CD4-positive, alpha-beta T cell treated with Interleukin-17A for 4 hours (primary cell): ENCODE measurements at places on chromosomes 7 and 10.

DNA sequence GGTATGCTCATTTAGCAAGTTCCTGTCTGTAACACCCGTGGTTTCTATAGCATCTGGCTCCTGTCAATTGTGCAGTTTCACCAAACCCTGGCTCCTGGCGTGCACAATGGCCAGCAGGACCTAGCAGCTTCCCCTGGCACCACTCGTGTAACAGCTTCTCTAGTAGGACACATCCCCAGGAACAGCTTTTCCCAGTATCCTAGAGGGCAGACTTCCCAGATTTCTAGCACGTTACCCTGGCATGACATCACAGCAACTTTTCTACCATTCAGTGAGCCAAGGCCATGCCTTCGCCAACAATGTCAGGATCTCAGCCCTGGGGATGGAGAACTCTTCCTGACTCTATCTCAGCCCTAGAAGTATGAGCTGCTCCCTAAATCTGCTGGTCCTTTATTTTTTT is 6.5 kb downstream of the YME1L1 start:
- no peak for DNase-seq

DNA sequence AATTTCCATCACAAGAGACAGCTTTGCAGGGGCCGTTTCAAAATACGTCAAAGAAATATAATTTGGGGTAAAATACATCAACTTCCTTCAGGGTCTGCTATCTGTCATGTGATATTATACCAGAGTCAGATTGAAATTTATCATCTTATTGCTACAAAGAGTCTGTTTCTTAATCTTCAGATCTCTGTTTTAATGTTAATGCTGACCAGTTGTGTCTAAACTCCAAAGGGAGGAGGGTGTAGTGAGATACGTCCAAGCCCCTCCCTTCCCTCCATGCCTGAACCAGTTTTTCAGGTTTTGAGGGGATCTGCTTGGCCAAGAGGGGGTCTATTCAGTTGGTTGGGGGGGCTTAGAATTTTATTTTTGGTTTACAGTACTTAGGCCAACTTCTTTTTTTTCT is 891.6 kb downstream of the GRM8 start:
- no peak for DNase-seq

DNA sequence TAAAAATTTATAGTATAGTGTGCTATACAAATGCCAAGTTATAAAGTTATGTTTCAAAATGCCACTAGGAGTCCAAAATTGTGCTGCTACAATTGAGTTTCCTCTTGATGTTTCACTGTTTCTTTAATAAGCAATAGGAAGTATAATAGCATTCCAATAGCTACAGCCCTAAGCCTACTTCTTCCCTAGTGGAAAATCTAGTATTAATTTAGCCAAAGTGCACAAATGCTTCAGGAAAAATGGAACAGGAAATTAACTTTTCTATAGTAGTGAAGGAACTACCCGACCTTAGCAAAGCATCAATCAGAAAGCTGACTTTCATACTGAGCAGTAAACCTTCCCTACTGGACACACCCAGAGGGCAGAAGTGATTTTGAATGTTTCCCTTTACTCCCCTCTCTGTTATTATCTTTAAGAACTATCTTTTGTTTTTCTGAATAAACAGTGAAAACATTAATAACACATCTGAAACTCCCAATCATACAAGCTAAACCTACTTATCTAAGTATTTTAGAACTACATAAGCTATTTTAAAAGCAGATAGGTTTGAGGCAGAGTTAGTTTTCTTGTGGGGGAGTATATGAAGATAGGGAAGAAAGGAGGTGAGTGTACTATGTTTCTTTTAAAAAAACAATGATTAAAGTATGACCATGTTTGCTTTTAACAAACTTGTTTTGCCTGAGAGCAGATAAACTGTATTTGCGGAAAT is 13.7 kb downstream of the CPED1 start:
- DNase-seq: no peak

- no peak for DNase-seq
Observed at GRCh38 chr7:77327067-77327931, 88.8 kb downstream of the GSAP start.

DNA sequence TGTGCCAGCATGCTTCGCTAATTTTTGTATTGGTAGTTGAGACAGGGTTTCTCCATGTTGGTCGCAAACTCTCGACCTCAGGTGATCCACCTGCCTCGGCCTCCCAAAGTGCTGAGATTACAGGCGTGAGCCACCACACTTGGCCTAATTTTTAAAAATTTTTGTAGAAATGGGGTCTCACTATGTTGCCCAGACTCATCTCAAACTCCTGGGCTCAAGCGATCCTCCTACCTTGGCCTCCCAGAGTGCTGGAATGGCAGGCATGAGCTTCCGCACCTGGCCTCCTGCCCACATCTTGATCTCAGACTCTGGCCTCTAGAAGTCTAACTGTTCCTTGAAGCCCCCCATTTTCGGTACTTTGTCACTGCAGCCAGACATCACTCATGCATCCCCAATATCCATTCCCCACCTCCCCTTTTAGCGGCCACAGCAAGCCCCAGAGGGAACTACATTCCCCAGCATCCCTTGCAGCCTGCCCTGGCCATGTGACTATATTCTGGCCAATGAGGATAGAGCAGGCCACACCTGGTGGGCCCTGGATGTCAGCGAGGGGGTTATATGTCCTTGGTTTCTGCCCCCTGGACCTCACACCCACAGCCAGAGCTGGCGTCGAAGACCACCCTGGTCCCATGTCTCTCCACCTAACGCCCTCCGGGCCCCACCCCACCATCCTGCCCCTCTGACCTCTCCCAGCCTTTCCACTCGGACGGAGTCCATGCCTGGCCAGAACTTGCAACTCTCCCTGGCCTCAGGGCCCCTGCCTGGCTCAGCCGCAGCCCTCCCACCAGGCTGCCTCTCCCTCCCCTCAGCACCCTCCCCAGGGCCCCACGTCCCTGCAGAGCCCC is 33.8 kb downstream of the MICALL2 start:
- DNase-seq: no peak

DNA sequence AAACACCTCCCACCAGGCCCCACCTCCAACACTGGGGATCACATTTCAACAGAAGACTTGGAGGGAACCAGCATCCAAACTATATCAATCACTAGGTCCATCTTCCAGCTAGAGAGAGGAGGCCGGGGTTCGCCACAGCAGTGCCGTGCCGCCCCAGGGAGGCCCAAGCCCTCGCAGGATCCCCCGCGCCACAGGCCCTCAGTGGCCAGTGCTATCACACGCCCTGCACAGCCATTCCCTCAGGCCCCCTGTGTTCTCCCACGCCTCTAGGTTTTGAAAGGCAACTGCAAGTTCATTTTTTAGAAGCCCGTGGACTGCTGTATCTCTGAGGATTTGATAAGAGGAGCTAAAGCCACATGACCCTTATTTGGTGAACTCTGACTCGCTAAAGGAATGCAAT is 136.4 kb downstream of the OAT start:
- no peak for DNase-seq
